Activated CD4-positive, alpha-beta T cell treated with anti-CD3 and anti-CD28 coated beads, Interleukin-2, Interleukin-4, amounts not matched to agents 100 ng/mL and 50 ng/mL, durations not matched to agents 16 hours and 8 hours (primary cell): ENCODE measurements at places on chromosomes 7 and 10.
A peak's percentile ranks its signal among the peaks of the same experiment; 100 is the strongest.

DNA sequence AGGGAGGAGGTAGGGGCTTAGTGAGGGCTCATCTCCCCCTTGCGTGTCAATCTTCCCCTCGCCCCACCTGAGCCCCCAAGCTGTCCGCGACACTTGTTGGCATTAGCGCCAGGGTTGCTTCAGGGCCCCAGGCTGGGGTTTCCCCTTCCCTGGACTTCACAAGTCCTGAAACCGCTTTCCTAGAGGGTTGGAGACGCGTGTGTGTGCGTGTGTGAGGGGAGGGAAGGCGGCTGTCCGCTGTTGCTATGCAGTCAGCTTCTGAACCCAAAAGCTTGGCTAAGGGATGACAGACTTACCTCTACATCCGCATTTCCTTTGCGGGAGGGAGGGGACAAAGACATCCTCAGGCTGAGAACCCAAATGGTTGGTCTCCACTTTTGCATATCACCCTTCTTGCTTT, 803 bp downstream of the GOLGA7B start:
- no peak for DNase-seq

GRCh38 chr7:25775999-25776743, 375.8 kb upstream of the NFE2L3 start:
- no peak for DNase-seq

DNA sequence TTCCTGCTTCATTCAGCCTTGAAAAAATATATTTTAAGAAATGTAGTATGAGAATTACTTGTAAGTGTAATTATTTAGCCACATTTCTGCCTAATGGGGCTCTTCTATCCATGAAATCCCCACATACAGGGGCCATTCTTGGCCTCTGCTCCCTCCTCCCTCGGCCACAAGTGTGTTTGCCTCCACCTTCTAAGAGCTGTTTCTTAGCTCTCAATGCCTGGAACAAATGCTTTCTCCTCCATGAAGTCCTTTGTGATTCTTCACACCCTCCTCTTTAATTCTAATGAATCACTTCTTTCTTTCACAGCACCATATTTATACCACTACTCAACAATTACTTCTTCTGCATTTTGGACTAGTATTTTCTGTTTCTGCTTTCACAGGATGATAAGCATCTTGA, 88.8 kb upstream of the BET1 start:
- no peak for DNase-seq

DNA sequence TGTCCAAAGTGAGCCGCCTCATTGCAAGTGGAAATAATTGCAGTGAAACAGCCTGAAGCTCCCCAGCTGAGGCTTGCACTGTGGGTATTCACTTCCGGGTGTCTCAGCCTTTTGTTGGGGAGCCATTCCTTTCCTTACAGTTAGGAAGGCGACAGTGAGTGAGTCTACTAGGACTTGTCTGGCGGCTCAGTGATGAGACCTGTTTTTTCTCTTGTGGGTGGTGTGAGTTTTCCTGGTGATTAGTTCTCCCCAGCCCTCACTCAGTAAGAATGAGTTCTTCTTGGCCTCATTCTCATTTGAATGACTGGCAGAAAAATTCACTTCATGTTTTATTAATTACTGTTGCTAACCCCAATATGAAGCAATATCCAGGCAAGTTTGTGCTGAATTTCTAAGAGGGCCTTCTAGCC, 2.6 kb downstream of the PGAM1 start:
- peak; percentile 48 for DNase-seq

- no peak for DNase-seq
Observed at GRCh38 chr7:112866424-112866823, 76.2 kb upstream of the TMEM168 start.

- DNase-seq = no peak
Observed at GRCh38 chr10:61179771-61180170, 235.8 kb upstream of the RHOBTB1 start.
